HepG2 (cell line): ENCODE measurements at places on chromosomes 3 and 15. TPM values are rescaled to one million over a fixed set of nuclear protein-coding genes. Genes with fewer than 3 reads are reported as not detected.

AKAP13 gene
- 6.7 and 8.9 TPM in 2 replicates for polyA plus RNA-seq

ITPKA gene
- 13.2 and 16.4 TPM in 2 replicates for polyA plus RNA-seq

GRCh38 chr3:31187380-31187779 is 292.9 kb upstream of the GADL1 start:
- peak; percentile 87 for DNase-seq

DNA sequence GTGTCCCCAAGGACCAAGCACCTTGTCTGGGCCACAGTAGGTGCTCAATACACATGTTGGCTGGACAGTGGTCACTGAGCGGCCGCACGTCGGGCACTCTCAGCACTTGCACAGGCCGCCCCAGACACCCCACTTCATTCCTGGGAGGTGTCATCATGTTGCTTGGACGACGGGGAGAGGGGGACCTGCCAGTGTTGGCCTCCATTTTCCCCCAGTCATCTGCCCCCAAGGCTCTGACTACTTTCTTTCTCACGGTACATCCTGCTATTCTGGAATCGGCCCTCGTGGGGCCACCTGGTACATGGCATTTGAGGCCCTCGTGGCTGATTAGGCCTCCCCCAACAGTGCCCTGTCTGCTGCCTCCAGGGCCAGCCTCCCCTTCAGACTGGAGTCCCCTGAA is 1.2 kb upstream of the RHO start:
- no peak for DNase-seq

DNA sequence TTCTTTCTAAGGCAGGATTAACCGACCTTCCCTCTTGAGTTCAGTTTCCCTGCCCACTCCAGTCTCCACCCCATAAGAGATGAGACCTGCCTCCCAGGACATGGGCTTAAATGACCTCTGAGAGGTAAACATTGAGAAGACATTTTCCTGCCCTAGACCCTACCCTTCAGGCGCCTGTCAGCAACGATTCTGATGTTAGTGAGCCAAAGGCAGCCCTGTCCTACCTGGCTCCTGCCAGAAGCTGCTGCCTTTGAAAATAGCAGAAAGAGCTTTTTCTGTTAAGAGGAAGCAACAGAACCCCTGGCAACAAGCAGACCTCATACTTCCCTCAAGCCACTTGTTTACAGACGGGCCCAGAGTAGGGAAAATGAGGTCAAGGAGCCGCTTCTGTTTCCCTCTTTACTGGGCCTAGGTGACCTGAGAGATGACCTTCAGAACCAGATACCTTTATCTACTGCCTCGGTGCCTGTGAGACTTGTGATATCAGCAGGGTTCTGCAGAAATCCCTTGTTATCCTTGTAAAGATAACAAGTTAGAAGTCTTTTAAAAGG is 52.0 kb downstream of the CD200R1L start:
- no peak for DNase-seq

DNA sequence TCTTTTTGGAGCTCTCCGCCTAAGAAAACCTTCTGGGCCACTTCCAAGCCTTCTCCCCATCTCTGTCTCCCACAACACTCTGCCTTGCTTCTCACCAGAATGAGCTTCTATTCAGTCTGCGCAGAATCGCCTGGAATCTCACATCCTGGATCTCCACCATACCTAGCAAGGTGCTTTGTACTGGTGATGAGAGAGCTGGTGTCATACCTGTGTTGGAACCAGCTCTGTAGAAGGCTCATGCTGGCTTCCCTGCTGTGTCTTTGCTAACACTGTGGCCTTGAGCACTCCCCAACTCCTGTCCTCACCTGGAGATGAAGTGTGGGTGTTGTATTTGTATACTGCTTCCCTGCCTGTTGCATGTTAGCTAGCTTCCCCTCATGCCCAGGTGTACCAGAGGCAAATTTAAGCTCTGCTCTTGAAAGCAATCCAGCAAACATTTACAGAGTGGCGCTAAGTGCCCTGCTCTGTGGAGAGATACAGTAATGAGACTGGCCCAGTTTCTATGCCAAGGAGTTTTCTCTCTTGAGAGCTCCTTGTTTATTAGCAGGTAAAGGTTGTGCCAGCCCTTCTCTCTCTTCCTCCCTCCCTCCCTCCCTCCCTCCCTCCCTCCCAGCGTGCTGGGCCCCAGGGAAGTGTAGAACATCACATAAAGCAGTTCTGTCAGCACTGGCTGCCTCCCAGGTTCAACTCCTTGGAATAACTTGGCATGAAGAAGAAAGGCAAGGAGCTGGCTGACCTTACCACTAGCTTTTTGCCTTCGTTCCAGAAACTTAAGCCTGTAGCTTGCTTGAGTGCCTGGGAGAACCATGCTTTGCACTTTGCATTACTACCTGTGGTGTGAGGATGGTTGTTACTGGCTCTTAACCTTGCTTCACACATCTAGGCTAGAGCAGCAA is 54.9 kb downstream of the TRIM71 start:
- DNase-seq: no peak

DNA sequence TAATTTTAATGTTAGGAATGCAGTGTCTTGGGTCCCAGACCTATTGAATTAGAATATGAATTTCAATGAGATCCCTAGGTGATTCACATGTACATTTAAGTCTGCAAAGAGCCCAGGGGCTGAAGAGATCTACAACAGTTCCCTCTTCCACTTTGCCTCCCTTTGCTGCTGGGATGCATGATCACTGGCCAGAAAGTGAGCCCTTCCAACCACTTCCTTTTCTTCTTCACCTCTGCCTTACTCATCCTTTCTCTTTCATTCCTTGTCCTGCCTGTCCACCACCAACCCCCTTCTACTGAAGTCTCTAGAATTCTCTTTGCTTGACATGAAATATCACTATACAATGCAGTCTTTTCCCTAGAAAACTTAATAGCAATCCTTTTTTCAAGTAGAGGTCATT is 222.4 kb upstream of the LRIG1 start:
- DNase-seq: no peak

DNA sequence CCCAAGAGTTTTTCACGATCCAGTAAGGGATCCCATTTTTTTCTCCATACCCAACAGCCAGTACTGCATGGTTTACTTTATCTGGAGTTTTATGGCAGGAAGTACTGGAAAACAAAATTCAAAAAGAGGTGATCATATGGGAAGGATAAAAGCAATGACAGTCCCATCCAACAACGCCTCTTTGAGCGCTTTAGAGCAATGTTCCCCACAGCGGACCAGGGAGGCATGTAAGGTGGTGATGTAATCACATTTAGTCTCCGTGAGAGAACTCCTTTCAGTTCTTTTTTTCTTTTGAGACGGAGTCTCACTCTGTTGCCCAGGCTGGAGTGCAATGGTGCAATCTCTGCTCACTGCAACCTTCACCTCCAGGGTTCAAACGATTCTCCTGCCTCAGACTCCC is 21.8 kb downstream of the CTSH start:
- DNase-seq: no peak

GRCh38 chr15:94174399-94174802 is 57.0 kb upstream of the MCTP2 start:
- no peak for DNase-seq

DNA sequence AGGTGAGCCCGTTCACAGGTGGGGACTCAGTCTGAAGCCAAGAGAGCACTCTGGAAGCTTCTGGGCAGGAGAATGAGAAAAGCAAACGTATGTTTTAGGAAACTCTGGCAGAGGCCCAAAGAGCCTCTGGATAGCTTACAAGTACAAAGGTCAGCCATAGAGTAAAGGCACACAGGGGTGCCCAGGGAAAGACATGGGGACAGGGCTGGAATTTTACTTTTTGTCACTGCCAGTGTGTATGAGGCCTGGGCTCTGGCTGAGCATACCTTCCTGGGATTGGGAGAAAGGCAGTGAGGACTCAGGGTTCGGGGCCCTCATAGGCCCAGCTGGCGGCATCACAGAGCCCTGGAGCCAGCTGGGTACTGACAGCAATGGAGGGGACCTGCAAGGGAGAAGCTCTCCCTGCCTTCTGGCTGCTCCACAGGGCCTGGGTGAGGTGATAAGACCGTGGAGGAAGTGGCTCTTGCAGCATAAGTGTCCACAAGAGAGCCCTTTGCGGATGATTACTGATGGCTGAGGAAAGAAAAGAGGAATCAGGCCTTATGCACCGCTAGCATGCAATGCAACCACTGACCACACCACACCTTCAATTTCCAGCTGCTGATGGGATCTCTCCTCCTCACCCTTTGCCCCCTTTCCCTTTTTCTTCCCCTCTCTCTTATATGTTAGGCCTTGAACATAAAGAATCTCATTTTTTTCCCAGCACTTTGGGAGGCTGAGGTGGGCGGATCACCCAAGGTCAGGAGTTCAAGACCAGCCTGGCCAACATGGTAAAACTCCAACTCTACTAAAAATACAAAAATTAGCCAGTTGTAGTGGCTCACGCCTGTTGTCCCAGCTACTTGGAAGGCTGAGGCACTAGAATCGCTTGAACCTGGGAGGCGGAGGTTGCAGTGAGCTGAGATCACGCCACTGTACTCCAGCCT is 25.1 kb upstream of the BCL2L10 start:
- peak; percentile 81 for DNase-seq
